ENCODE measurements at places on chromosomes 1 and 21. TPM values are rescaled to one million over a fixed set of nuclear protein-coding genes. Genes with fewer than 3 reads are reported as not detected.

- DNase-seq = no peak
Observed at GRCh38 chr1:72357411-72357810, 75.1 kb upstream of the NEGR1 start.

DNA sequence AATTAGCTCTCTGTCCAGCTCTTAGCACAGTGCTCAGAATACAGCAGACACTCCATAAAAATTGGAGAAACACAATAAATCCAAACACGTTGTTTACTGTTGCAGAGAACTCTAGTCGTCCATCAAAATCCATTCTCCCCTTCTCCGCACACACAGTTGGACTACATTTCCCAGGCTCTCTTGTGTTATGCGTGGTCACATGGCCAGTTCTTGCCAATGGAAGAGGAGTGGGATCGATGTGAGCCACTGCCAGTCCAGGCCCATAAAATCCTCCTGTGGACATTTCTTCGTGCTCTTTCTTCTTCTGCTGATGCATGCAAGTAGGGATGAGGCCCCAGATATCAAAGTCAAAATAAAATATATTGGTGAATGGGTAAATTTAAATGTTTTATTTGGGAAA lies 114.3 kb upstream of the FMN2 start:
- no peak for DNase-seq

GRCh38 chr1:92503043-92503925 lies 16.6 kb upstream of the GFI1 start:
- no peak for DNase-seq

- no peak for DNase-seq
Observed at GRCh38 chr1:172178886-172179285, 241.6 kb upstream of the C1orf105 start.

GRCh38 chr1:153745417-153745816 lies 17.6 kb downstream of the INTS3 start:
- no peak for DNase-seq

DNA sequence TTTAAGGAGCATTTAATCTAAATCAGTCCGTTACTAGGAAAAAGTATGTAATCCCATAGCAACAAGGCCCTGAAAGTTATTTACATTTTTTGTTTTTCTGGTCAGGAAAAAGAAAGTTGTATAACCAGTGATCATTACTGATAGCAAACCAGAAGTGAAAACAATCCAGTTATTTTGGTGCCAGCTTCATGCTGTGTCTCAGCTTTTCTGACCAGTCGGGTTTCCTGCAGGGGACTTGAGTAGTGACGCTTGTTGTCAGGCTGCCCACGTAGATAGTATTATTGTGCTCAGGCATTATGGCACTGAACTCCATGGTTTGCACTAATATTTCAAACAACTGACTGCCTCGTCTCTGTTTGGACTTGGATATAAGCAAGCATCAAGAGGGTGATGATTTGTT lies 55.2 kb downstream of the SASS6 start:
- no peak for DNase-seq

GRCh38 chr1:224356685-224357625 lies at the start of gene CNIH4:
CNIH4 (plus strand) TSS chr1:224356879; CDS start chr1:224356925, 46 bp downstream.
- DNase-seq = peak; percentile 67

- no peak for DNase-seq
Observed at GRCh38 chr1:157245823-157246222, 107.6 kb upstream of the ETV3 start.

DNA sequence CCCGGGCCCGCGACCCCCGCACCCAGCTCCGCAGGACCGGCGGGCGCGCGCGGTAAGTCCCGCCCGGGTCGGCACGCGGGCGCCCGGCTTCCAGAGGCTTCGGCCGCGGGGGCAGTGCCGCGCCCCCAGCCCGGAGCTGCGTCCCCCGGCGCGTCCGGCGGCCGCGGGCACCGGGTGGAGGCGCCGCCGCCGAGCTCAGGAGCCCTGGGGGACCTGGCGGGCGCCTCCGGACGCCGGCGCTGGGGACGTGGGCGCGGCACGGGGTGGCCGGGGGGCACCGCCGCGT lies 227 bp downstream of the NBL1 start:
- no peak for DNase-seq

DNA sequence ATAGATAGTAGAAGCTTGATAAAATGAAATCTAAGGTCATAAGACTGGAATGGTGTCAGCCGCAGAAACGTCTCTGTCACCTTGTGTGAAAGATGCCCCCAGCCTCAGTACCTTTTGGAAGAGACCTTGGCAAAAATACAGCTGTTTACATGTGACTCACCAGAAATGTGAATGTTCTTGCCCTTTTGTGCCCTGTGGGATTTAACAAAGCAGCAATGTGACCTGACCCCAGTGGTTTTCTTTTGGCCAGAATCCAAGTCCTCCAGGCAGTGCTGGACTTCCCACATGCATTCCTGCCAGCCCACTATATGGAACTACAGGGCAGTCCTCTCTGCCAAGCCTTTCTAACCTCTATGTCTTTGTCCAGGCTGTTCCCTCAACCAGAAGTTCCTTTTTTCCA lies 27.2 kb upstream of the LRRC8C start:
- no peak for DNase-seq

- DNase-seq = no peak
Observed at GRCh38 chr1:87556326-87556725, 227.6 kb downstream of the LMO4 start.

GRCh38 chr1:11281518-11282331 lies 8.7 kb downstream of the UBIAD1 start:
- DNase-seq = no peak

ASTN1 gene
- total RNA-seq = 0.72 TPM

PLA2G2D gene
- total RNA-seq = not detected

ZMYND12 gene
- total RNA-seq = 2.0 TPM

BCAS2 gene
- total RNA-seq = 58.5 TPM

DCST1 gene
- total RNA-seq = not detected

TFF3 gene
- 40.1 TPM for total RNA-seq
